ENCODE measurements at places on chromosomes 4 and X.

DNA sequence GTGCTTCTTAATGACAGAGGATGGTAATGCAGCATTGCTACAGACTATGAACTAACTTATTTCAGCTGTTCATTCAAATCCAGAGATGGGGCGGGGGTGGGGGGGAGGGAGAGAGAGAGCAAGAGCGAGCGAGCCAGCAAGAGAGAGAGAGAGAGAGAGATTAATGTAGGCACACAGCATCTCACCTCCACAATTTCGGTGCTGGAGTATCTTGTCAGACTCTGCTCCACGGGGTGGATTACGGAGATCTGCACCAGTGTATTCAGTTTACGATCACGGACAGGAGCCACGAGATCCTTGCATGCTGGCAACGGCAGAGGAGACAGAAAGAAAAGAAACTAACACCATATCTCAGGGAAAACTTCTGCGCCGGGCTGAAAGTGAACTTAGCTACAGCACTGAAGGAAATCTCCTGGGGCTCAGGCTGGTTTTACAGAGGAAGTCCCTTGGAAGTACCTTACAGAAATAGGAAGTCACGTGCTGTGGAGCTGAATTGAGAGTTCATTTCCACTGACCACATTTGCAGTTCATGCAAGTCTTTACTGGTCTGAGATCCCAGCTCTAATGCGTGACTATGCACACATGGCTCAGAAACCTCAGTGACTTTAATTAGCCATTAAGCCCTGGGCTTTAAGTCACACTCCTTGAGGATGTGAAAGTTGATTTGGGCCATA, 440.9 kb downstream of the INPP4B start:
- peak; percentile 27 for DNase-seq

GRCh38 chr4:170853422-170854021, 763.8 kb upstream of the AADAT start:
- no peak for DNase-seq

DNA sequence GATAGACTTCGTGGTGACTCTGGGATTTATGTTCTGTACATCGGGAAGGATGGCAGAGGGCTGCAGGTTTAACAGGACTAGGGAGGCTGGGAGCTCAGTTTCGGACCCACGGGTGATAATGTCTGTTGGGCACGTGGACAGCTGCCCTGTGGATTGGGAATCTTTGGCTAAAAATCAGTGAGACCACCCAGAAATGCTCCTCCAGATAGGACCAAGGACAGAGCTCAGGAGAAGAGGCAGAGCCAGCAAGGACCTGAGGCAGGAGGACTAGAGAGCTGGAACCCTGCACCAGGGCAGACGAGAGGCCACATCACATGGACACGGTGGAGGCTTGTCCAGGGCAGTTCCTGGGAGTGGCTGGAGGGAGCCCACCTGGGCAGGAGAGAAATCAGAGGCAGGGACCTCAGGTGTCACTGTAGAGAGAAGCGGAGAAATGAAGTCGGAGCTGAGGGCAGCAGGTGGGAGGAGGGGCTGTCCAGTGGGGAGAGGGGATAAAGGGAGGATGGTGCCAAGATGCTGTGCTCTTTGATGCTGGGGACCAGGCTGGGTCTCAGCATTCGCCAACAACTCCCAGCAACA, 79.2 kb downstream of the CPZ start:
- DNase-seq: no peak

DNA sequence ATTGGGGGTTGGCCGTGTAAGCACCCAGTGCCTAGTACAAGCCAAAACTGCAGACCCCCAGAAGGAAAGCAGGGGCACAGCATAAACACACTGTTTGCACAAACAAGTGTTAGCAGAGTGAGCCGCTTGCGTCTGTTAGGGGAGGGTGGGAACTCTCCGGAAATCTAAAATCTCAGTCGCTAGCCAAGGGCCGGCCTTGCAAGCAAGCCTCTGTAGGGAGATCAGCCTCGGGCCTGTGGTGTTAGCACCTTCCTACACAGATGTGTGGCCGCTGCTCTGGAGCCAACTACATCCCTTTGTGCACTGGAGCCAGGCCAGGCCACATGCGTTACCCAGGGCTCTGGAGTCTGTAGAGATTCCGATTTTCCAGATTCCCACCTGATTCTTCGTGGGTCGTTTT, 67.1 kb downstream of the GPR143 start:
- no peak for DNase-seq

- no peak for DNase-seq
Measured at GRCh38 chr4:164039482-164039881, 545.0 kb downstream of the TMA16 start.

DNA sequence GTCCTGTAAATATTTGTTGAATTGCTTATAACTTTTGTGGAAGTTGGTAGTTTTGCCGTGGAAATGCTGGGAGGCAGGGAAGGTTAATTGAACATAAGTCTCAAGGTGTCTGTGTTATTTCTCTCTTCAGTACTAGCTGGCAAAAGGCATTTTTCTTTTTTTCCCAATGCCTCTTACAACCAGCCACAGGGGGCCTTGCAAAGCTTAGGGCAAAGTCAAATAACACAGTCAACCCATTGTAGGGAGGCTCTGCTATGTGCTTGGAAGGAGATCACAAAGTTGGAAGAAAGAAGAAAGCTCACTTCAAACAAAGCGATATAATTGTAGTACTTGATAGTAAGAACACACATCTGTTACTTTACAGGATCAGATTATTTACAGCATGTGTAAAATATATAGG, 802.6 kb downstream of the PDHA2 start:
- no peak for DNase-seq

GRCh38 chr4:24203926-24204325, 314.1 kb upstream of the PPARGC1A start:
- DNase-seq: no peak

DNA sequence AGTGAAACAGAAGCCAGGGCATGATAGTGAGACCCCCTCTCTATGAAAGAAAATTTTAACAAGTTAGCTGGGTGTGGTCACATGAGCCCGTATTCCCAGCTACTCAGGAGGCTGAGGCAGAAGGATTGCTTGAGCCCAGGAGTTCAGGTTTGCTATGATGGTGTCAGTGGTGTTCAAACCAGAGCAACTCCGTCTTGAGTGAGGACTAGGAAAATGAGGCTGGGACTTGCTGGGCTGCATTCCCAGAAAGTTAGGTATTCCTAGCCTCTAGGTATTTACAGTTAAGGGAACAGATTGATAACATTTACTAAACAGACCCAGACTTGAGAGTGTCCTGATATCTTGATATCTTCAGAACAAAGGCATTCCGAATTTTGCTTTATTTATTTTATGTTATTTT, 37.0 kb upstream of the NOCT start:
- no peak for DNase-seq

- no peak for DNase-seq
Measured at GRCh38 chrX:51852096-51852495, 41.3 kb upstream of the MAGED1 start.

DNA sequence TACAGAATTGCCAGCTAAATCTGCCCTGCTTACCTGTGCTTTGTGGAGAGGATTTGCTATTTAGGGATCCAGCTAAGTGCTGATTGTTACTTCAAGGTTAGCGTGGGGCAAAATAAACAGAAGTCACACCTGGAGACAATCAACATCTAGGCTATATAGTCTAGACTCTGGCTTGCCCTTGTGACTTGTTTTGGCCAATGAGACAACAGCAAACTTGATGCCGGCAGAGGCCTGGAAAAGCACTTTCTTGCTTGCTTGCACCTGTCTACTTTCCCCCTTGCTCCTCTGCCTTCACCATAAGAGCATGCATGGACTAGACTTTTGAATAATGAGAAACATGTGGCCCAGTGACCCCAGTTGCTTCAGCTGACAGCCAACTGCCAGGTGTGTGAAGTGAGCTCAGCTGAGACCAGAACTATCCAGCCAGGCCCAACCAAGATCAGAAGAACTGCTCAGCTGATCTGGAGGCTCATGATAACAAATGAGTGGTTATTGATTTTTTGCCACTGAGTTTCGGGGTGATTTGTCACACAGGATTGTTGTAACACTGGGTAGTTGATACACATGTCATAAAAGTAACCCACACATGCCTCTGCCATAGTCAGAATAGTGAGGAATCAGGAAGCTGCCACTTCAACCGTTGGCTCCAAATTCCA, 164.4 kb downstream of the RBMX2 start:
- DNase-seq: no peak

DNA sequence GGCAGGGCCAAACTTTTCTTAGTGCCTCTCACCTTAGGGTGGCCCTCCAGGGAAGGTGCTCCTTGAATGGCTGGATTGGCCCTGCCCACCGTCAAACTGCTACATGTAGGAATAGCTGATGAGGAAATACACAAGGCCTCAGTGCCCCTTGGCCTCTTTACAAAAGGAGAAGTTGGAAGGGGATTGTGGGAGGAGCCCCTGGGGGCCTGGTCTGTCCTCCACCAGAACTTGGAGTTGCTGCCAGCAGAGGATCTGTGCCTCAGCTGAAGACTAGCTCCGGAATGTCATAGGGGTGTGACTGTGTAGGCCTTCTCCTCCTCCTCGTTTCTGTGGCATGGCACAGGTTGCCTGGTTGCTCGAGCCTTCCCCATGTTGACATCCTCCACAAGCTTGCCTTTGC, 142.7 kb downstream of the AMMECR1 start:
- no peak for DNase-seq

DNA sequence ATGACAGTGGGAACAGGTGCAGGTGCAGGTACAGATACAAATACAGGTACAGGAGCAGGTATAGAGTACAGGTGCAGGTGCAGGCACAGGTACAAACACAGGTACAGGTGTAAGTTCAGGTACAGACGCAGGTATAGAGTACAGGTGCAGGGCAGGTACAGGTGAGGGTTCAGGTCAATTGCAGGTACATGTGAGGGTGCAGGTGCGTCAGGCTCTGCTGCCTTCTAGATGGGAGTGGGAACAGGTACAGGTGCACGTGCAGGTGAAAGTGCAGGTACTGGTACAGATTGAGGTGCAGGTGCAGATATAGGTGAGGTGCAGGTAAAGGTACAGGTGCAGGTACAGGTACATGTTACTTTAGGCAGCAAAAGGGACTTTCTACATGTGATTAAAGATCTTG, 85.7 kb downstream of the CRLF2 start:
- DNase-seq: no peak

DNA sequence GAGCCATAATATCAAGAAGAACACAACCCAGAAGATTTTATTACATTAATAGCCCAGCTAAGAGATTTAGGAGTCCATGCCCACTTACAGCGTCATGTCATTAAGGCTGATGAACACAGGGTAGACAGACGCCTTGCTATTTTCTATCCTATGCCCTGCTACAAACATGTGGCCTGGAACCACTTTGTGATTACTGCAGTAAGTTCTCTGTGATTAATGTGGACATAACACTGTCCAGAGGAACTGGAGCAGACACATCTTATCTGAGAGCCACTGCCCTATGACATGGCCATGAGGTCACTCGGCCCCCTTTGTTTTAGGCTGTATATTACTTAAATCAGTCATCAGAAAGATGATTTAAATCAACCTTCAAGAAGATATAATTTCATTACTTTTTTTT, 211.7 kb downstream of the MAML3 start:
- no peak for DNase-seq

DNA sequence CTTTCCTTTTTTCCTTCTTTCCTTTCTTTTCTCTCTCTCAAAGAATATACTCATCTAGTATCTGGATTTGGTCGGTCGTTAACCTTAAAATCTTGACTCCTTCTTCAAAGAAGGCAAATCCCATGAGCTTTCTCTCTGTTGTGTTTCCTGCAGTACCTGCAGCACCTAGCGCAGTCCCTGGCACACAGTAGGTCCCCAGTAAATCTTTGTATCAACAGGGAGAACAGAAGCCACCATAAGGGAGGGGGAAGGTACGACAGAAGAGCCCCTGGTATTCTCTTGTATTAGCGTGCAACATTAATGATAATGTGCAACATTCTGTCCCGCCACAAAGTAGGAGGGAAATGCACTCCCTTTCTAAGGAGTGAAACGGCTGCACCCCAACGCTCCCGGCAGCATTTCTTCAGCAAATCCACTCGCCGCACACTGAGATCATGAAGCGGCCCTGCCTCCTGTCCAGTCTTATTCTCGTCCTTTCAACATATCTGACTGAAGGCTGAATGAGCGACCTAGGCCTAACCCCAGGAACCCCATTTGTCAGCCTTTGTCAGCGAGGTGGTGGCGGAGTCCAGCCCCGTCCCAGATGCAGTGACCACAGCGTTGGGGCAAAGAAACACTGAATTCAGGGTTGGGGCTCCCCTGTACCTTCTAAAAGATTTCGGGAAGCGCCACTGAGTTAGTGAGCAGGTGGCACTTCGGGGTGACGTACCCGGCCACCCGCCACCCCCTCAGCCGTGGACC, 133.7 kb downstream of the AMELX start:
- no peak for DNase-seq

- DNase-seq: no peak
Measured at GRCh38 chr4:37445023-37445422, 200.5 kb downstream of the NWD2 start.

GRCh38 chrX:49992853-49993252, 70.5 kb downstream of the CLCN5 start:
- no peak for DNase-seq

GRCh38 chr4:117063961-117064696, 21.2 kb downstream of the TRAM1L1 start:
- no peak for DNase-seq

GRCh38 chr4:54961357-54961975, 163.9 kb downstream of the KDR start:
- no peak for DNase-seq

GRCh38 chr4:27595571-27596360, 735.1 kb downstream of the STIM2 start:
- no peak for DNase-seq

GRCh38 chr4:38037612-38038011, 77.4 kb downstream of the PTTG2 start:
- no peak for DNase-seq

DNA sequence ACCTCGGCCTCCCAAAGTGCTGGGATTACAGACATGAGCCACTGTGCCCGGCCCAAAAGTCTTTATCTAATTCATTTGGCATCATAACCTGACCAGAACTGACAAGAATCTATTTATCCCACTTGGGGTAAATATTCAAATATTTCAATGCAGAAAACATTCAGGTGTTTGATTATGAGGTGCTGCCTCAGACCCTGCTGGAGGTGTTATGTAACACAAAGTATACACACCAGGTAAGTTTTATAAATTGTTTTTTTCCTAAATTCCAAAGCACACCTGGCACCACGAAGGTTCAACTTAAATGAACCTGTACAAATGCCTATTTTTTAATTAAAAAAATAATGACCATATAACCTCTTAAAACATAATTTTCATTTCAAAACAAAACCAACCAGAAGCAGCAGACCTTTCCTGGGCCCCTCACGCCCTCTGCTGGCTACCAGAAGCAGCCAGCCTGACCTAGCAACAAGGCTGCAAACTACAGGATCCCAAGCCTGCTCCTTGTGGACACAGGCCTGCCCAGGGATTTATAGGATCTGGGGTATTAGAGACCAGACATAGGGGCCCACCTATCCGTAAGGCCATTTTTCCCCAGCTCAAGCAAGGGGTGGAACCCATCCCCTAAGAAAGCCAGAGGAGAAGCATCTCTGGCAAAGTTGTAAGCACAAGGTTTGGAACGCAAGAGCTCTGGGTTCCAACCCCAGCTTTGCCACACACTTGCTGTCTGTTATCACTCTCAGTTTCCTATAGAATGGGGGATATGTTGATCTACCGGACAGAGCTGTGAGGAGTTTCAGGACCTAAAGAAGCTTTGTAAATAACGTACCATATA, 11.7 kb downstream of the OTUD5 start:
- no peak for DNase-seq
